RKO (cell line): ENCODE measurements at places on chromosomes 12 and 14.

DNA sequence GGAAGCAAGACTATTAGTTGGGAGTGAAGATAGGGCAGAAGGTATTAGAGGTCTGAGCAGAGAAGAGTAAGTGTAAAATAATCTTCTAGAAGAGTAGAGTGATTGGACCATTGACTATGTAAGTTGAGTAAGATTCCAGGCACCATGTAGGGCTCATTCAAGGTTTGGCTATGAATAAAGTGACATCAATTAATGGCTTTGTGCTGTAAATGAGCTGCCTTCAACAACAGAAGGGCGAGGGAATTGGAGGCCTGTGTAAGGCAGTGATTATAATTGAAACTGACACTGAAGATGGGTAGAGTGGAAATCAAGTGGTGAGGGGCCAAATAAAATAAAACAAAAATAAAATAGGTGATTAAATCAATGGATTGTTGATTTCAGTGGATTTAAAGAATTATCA is 26.4 kb downstream of the PTPRQ start:
- DNase-seq = no peak

DNA sequence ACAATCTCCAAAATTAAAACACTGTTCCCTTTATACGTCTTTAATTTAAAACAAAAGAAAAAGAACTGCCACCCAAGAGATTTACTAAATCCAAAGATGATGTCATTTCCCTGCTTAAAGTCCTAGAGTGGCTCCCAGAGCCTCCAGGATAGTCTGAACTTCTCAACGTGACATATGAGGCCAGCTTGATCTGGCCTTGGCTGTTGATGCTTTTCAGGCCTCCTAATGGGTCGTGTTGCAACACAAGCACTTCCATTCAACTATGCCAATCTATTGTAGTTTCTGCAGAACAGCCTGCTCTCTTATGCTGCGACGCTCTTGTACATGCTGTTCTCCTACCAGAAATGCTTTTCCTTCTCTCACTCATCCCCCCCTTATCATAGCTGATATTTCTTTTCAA is 35.7 kb downstream of the LGR5 start:
- DNase-seq = no peak

DNA sequence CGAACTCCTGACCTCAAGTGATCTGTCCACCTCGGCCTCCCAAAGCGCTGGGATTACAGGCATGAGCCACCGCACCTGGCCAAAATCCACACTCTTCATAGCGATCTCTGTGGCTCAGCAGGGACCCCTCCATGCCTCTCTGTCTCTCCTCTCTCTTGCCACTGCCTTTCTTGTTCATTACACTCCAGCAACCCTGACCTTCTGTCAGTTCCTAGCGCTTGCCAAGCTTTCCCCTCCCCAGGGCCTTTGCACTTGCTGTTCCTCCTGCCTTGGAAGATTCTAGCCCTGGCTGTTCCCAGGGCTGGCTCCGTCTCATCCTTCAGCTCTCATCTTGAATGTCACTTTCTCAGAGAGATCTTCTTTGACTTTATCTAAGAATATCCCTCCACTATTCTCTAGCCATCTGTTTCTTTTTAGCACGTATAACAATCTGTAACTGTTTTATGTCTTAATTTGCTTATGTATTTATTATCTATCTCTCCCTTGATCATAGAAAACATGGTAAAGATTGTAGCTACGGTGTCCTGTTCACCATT is 38.9 kb upstream of the MAP1LC3B2 start:
- no peak for DNase-seq

GRCh38 chr12:42097971-42098370 is 46.7 kb downstream of the GXYLT1 start:
- no peak for DNase-seq

- DNase-seq = peak; percentile 42
Measured at GRCh38 chr12:44889162-44889561, 13.0 kb upstream of the NELL2 start.

- DNase-seq = no peak
Measured at GRCh38 chr14:85604714-85605113, 74.8 kb downstream of the FLRT2 start.

DNA sequence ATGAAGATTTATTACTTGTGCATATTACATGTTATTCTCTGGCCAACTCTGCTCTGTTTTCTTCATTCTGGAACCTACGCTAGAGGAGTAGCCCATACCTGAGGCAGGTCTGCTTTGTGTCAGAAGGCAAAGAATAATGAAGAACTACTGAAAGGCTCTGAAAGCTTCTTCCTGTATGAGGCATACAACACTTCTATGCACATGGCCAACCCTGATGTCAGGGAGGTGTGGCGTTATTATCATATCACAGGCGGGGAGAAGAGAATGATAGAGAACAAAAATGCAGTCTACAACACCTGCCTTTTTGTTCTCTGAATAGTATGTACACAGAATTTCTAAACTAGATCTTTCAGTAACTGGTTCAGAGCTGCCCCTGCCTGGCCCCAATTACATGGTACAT is 32.5 kb upstream of the CRY1 start:
- no peak for DNase-seq

DNA sequence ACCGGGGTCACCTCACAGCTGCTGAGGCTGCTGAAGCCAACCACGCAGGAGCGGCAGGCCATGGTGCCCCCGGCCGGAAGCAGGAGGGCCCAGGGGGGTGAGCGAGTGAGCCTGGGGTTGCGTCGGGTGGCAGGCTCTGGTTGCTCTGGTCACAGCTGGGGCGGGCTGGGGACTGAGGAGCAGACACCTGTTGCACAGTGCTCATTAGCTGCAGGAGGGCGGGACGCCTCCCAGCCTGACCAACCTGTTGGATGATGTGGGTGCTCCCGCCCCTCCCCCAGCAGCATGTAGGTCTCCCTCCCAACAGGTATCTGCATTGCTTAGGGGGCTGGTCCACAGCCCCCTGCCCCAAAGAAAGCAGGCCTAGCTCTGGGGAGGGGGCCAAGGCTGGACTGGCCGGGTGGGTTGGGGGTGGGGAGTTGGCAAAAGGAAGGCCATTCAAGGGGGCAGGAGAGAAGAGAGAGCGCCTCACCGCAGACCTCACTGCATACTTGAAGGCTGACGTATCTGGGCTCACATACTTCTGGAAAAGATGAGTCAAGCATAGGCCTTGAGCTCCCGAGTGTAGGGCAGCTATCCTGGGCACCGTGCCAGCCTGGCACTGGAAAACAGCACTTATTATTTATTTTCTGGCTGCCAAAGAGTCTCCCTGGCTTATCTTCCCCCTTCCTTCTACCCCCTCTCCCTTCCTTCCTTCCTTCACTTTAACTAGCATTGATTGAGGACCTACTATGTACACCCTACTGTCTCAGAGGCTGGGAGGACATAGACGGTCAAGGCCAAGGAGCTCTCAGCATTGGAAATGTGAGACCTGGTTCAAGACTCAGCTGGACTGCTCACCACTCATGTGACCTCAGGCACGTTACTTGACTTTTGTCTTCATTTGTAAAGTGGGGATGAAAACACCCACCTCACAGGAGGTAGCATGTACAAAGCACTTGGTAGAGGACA is at the start of gene KRT80:
Gene KRT80, minus strand, starts transcription at position 174 of the 951 bp plus-strand sequence. Its CDS starts 112 bp downstream, at position 62.
- DNase-seq = peak; percentile 97

- DNase-seq = peak; percentile 19
Measured at GRCh38 chr12:54824402-54824801, 29.9 kb upstream of the MUCL1 start.
